ENCODE measurements at places on chromosomes 12 and 14. TPM values are rescaled to one million over a fixed set of nuclear protein-coding genes. Genes with fewer than 3 reads are reported as not detected.

- no peak for DNase-seq
- no peak overlapping the region for H3K4me3 ChIP-seq
- peaks cover 36% of the 10 kb centered on the region for H3K4me1 ChIP-seq
- H3K27me3 ChIP-seq, result no peaks in the 10 kb centered on the region
- no peaks in the 10 kb centered on the region for H3K36me3 ChIP-seq
Observed at GRCh38 chr12:106190581-106190980, 51.8 kb upstream of the NUAK1 start.

GRCh38 chr12:67419810-67420209, 150.7 kb downstream of the CAND1 start:
- H3K27me3 ChIP-seq, result no peaks in the 10 kb centered on the region
- H3K4me1 ChIP-seq, result peaks cover 8% of the 10 kb centered on the region
- DNase-seq, result no peak
- no peaks in the 10 kb centered on the region for H3K36me3 ChIP-seq

The ERH gene
- 46.7 TPM for total RNA-seq

- H3K27me3 ChIP-seq, result no peaks in the 10 kb centered on the region
- no peak for DNase-seq
- H3K27ac ChIP-seq, result no peak overlapping the region
Observed at GRCh38 chr14:33259764-33260163, 321.1 kb downstream of the NPAS3 start.

GRCh38 chr14:75800792-75801191, 139.7 kb downstream of the TTLL5 start:
- DNase-seq, result no peak
- H3K36me3 ChIP-seq, result no peaks in the 10 kb centered on the region
- H3K4me3 ChIP-seq, result no peak overlapping the region

The ENDOU gene
- not detected for total RNA-seq

All from gastrocnemius medialis (tissue), 4 donors.